ENCODE measurements at places on chromosomes 4 and X. TPM values are rescaled to one million over a fixed set of nuclear protein-coding genes. Genes with fewer than 3 reads are reported as not detected.

The CTAG1A gene
- not detected for total RNA-seq

DNA sequence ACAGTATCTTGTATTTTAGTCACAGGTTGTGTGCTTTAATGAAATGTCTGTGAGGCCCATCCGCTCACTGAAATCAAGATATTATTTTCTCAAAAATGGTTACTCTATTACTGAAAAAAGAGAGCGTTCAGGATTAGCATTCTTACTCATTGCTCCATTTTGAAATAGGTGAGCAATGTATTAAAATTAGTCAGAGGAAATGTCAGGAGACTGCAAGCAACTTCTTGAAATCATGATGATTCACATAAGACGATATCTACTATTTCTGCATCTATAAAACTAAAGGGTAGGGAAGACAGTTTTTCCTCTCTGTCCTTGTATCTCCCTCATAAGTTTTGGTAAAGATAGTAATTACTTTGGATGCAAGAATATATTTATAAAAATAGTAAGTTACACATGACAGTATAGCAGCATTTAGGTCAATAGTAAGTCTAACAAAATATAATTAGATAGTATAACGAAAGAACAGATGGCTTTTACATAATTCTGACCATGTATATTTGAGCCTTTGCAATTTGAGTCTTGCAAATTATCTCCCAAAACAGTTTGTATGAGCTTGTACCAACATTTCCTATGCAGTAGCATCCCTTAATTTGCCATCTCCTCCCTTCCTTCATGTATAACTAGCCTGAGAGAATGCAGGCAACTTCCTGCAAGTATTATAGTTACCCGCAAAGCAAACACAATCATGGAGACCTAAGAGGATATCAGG is 937.8 kb downstream of the PCDH7 start:
- no peak for DNase-seq

DNA sequence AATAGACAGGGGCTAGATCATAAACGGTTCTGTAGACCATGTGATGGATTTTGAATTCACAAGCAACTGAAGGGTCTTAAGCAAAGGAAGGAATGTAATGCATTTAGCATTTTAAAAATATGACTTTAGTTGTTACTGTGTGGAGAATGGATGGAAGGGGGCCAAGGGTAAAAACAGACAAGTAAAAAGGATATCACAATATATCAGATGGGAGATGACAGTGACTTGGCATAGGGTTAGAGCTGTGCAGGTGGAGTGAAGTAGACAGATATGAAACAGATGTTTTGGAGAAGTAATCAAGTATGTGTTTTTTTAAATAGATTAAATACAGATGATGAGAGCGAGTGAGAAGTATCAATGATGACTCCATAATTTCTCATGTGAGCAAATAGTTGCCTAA is 1116.0 kb upstream of the TENM3 start:
- no peak for DNase-seq

DNA sequence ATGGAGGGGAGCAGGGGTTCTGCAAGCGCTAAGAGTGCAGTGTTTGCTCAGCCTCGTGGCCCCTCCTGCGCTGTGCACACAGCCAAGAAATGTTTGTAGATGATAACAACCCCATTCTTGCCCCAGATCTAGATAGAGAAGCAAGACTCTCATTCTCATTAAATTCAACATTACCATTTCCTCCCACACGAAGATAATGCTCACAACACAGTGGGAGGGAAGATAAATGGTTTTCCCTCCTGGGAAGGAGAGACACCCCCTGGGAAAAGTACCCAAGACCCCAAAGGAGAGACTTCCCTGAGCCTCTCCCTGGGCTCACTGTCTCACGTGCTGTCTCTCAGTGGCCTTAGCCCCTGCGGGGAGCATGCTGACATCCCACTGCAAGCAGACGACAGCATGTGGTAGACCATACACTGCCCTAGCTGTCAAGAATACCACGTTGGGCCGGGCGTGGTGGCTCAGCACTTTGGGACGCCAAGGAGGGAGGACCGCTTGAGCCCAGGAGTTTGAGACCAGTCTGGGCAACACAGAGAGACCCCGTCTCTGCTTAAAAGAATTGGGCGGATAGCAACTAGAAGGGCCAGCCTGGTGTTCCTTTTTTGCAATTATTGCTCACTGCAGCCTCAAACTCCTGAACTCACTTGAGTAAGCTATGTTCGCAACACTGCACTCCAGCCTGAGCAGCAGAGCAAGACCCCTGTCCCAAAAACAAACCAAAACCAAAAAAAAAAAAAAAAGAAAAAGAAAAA is 34.9 kb upstream of the IQSEC2 start:
- DNase-seq, result no peak

The NEIL3 gene
- total RNA-seq, result 3.3 TPM

GRCh38 chr4:113481820-113482219 is 279.7 kb downstream of the CAMK2D start:
- DNase-seq, result no peak

DNA sequence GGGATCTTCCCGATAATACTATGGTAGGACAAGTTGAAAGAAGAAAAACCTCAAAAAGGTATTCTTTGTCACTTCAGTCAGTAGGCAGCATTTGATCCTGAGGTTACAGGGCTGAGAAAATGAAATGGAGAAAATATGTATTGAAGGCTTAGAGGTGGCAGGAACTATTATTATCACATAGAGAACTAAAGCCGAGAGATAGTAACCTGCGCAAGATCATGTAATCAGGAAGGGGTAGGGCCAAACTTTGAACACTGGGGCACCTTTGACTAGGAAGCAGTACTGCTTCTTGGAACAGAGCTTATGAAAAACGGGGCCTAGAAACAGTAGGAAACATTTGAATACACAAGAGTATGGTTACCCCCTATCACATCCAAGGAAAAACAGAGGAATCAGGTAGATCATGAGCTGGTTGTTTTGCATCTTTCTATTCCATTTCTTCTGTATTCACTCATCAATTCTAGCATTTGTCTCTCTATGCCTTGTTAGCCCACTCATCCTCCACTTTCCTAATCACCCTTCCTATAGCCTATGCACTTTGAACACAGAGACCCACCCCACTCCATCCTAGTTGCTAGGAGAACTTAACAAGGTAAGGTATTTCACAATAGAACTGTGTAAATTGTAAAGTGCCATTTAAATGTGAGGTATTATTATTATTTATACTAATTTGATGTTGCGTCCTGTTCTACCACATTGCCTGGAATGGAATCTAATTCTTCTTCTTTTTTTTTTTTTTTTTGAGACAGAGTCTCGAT is 34.6 kb upstream of the SLC9A7 start:
- DNase-seq, result no peak

The TAF7L gene
- 1.7 TPM for total RNA-seq

DNA sequence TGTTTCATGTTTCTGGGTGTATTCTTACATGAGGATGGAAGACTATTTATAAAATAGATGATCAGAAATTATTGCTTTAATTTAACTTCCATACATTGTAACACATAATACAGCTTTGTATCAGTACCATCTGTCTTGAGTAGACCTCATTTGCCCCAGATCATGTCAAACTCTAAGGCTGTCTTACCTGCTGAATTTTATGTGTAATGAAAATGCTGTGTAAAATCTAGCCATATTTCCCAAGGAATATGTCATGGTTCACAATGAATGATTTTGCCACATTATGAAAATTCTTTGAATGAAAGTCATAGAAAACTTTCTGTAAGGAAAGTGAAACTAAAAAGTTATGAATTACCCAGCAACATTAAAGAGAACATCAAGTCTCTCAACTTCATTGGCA is 7.4 kb downstream of the BDH2 start:
- no peak for DNase-seq

DNA sequence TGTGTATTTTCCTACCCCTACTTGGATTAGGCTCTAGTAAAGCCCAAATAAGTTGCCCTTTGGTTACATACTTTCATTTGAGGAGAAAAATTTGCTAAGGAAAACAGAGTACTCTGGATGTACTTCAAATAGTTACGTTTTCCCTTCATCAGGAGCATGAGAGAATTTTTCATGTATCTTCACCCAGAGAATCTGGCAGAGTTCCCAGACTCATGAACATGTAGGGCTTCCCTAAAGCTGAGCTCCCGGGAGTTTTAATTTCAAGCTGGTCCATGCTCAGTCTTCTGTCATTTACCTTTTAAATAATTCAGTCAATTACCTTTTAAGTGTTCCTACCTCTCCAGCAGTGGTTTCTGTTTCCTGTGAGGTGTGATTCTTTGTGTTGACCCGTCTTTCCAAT is 367.5 kb upstream of the GRID2 start:
- DNase-seq, result no peak

DNA sequence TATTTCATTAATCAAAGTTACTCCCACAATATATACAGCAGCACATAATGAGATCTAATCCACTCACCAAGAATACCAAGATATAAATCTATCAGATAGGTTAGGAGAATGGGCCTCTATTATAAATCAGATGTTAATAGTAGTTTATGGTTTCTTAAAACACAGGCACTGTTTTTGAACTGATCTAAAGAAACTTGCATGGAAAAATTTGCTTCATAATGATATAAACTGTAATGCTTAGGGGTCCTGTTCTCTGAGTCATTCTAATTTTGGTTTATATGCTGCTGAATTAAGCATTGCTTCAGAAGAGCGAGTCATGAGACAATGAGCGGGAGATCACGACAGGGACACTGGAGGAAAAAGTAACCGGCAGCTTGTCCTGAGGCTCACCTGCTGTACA is 113.3 kb upstream of the OTUD4 start:
- DNase-seq, result no peak

Data from glomerular endothelial cell (primary cell).